ENCODE measurements at places on chromosomes 2 and 18.

- no peak for DNase-seq
Observed at GRCh38 chr2:218855305-218856166, 4.1 kb upstream of the WNT6 start.

- no peak for DNase-seq
Observed at GRCh38 chr2:135037831-135038230, 9.4 kb downstream of the MAP3K19 start.

GRCh38 chr2:227079726-227080125 lies 84.3 kb downstream of the COL4A4 start:
- DNase-seq: no peak

DNA sequence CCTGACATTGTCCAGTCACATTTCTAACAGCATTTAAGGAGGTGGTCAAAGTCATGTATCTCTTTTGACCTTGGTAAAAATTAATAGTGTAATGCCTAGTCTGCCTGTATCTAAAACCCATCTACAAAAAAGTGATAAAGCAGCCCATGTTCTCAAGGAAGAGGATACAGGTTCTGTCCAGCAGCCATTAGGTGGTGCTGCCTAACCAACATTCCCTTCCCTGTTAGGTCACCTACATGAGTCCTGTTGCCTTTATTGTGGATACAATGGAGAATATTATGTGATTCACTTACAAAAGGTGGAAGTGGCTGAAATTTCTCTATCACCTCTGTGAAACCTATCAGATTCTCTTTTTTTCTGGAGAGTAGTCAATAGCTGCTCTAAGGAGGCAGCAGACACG lies 52.5 kb downstream of the AQP4 start:
- peak; percentile 69 for DNase-seq

- no peak for DNase-seq
Observed at GRCh38 chr18:53566626-53567025, 657.8 kb downstream of the MBD2 start.

DNA sequence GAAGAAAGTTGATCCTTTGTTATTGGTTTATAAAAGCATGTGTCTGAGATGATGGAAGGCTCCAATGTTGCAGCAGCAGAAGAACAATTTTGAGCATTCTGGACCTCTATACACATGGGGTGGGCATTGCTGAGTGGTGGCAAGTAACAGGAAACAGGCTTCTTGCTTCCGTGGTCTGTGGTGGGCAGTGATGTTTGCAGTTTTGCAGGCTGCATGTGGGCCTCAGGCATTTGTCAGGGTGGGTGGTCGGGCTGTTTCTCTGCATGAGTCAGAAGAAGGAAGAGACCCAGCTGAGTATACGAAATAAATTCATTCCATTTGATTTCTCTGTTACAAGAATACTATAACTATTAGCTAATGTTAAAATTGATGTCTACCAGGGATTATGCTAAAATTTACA lies 239.5 kb upstream of the COL3A1 start:
- DNase-seq: no peak

GRCh38 chr18:74081966-74082741 lies 65.5 kb downstream of the FBXO15 start:
- DNase-seq: no peak

- peak; percentile 78 for DNase-seq
Observed at GRCh38 chr2:8872821-8873432, 35.5 kb upstream of the KIDINS220 start.

- DNase-seq: peak; percentile 81
Observed at GRCh38 chr2:56014046-56014730, 90.6 kb upstream of the EFEMP1 start.

- DNase-seq: no peak
Observed at GRCh38 chr2:126976721-126977328, 78.1 kb downstream of the TEX51 start.

- DNase-seq: no peak
Observed at GRCh38 chr2:2181493-2181892, 149.6 kb downstream of the MYT1L start.

- DNase-seq: no peak
Observed at GRCh38 chr18:28834889-28835288, 658.0 kb upstream of the CDH2 start.

DNA sequence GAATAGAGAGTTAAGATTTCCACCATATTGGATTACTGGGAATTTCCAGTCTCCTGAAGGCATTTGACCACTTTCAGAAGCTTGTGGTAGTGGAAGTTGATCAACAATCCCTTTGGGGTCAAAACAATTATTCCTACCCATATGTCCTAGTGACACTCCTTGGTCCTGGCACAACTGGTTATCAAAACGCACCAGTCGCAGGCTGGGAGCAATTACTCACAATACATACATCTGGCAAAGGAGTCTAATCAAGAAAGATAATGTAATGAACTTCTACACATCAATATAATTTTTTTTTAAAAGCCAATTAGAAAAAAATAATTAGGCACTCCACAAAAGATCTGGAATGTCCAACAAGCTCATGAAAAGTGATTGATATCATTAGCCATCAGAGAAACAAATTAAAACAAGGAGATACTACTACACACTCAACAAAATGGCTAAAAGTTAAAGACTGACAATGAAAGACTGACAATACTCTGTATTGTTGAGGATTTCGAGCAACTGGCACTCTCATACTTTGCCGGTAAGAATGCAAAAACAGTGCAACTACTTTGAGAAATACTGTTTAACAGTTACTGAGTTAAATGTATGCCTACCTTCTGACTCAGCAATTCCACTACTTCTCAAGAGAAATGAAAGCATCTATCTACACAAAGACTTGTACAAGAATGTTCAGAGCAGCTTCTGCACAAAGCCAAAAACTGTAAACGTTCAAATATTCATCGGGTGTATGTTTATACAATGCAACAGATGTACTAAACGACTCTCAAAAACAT lies 2.0 kb downstream of the INO80C start:
- DNase-seq: no peak

DNA sequence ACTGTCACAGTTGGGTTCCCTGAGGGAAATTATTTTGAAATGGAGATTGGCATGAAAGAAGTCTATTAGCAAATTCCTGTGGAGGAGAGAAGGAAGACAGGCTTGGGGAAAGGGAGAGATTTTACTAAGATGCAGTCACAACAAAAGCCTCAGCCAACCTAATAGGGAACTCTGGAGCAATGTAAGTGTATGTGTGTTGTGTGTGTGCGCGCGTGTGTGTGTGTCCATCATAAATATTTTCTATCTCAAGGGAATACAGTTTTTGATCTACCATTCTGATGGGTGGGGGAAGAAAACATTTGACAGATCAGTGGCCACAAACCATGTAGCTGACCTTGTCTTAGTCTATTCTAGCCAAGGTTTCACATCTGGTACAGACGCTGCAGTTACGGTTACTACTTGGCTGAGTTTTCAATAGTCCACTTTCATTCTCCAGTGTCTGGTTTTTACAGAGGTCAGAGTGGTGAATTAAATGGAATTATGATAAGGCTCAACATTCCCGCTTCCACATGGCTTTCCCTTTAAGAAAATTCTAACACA lies 72.6 kb downstream of the MREG start:
- DNase-seq: no peak

GRCh38 chr2:29064346-29064715 lies 10.0 kb downstream of the PCARE start:
- no peak for DNase-seq

DNA sequence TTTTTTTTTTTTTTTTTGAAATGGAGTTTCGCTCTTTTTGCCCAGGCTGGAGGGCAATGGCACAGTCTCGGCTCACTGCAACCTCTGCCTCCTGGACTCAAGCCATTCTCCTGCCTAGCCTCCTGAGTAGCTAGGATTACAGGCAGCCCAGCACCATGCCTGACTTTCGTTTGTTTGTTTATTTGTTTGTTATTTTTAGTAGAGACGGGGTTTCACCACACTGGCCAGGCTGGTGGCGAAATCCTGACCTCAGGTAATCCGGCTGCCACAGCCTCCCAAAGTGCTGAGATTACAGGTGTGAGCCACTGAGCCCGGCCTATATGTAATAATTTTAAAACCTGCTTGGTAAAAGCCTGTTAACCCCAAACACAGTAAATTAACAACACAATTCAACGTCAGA lies 435.7 kb downstream of the LRRTM4 start:
- DNase-seq: no peak

DNA sequence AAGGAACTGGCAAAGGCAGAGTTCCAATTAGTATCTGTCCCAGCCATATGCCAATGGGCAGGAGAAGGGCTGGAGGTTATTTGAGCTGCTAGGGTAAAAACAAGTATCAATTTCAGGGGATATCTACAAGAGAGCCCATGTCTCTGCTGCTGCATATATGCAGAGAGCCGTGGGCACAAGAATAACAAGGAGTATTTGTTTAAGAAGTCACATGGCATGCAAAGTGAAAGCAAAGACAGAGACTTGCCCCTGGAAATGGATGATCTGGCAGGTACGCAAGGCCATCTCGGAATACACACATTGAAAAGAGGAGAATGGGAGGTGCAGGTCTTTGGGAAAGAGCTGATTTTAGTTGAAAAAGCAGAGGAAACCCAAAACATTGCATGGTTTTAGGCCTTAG lies 170.6 kb downstream of the EVA1A start:
- no peak for DNase-seq

DNA sequence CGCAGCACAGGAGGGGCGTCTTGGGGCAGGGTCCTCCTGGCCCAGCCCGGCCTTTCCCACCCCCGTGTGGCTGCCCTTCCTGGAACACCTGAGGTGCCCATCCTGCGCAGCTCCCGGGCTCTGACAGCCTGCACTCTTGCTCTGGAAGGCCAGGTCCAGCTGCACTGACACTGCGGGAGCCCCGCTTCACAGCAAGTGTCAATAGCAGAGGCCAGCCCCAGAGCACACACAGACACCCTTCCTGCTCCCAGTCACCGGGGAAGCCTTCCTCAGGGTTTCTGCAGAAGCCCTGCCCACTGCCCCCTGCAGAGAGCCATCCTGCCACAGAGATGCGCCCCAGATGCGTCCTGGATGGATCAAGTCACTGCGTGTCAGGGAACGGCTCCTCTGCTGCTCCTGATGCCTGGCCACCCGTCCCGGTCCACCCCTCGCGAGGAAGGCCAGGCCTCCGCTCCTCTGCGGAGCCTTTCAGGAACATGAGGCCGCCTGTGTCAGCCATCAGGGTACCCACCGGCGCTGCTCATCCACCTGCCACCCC lies 519.2 kb upstream of the MYT1L start:
- peak; percentile 85 for DNase-seq

DNA sequence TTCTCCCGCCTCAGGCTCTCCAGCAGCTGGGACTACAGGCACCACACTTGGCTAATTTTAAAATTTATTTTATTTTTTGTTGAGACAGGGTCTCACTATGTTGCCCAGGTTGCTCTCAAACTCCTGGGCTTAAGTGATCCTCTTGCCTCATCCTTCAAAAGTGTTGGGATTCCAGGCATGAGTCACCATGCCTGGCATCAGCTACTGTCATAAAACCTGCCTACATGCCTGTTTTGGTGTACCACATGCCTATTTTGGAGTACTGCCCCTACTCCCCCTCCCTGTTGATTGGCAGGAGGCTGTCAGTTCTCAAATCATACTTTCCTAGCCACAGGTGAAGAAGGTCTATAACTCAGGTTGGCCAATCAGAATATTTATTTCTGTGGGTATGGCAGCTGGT lies 64.0 kb downstream of the CHST9 start:
- no peak for DNase-seq

DNA sequence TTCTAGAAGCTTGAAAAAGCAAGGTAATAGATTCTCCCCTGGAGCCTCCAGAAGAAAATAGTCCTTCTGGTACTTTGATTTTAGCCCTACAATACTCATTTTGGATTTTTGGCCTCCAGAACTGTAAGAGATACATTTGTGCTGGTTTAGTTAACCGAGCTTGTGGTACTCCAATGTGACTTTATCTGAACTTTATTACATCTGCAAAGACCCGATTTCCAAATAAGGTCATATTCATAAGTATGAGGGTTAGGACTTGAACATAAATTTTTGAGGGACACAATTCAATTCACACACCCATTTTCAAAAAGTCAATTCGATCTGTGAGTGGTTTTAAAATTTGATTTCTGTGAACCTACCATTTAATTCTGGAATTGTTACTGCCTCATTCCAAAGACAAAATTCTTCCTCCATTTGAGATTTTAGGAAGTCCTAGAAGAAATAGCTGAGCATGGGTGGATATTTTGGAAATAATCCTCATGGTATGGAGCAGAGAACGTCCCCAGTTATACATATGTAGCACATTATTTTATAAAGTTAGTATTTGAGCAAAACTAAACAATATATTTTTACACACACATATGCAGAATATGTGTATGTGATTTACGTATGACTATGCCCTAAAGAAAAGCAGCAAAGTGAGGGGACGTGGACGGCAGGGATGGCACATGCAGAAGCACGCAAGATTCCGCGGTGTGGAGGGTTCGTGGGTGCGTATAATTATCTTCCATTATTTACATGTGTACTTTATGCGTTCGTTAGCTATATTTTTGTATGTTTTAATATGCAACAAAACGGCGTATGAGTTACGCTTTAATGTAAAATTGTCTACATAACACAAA lies 905 bp upstream of the NUP35 start:
- DNase-seq: no peak

DNA sequence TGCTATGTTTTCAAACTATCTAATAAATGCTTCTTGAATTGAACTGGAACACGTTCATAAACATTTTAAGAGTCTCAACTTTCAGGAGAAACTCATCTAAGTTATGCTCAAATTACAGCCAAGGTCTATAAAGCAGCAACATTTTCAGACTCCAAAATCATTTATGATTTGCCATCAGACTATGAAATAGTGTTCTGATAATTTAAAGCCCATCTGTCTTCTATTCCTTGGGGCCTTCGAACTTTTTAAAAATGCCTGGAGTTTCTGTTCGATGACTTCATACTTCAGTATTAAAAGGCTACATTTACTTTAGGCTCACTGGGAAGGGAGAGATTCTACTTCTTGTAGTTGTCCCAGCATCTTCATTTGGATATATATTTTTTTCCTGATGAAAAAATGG lies 73.6 kb upstream of the NXPH2 start:
- no peak for DNase-seq

DNA sequence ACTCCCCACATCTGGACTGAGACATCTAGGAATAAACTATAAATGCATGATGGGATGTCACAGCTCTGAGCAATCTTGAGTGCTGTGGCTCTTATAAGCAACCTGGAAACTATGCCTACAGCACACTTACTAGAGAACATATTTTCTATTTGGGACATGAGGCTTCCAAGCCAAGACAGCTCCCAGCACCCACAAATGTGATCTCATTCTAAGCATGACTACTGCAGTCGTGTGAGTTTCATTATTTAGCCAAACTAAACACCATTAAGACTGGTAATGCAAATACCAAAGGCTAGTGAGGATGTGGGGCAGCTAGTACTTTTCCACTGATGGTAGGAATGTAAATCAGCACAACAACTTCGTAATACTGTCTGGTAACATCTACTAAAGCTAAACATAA lies 72.5 kb downstream of the RTTN start:
- DNase-seq: no peak

DNA sequence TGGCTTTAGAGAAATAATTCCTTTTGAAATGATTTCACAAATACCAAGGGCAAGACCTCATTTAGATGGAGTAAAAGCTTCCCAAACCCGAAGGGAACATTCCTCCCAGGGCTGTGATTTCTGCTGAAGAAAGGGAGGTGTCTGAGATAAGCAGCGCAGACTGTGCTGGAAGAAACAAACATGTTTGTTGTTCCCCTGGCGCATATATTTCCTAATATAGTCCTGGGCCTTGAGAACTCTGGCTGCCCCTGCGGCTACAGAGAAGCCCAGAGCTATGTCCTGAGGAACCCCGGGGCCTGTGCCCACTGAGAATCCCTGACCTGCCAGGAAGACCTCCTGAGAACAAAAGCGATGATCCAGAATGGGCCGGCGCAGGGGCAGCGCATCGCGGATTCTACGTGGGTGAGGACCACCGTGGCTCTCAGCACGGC lies 372.6 kb upstream of the NT5C1B start:
- DNase-seq: no peak

GRCh38 chr2:135149251-135149650 lies 97.2 kb downstream of the RAB3GAP1 start:
- no peak for DNase-seq
